Right cardiac atrium (tissue), 5 donors: ENCODE measurements at places on chromosomes 11 and 22. TPM values are rescaled to one million over a fixed set of nuclear protein-coding genes. Genes with fewer than 3 reads are reported as not detected.
A peak's percentile ranks its signal among the peaks of the same experiment; 100 is the strongest.

PDGFB gene
- 15.4 TPM for polyA plus RNA-seq

ZP1 gene
- 0.16 TPM for polyA plus RNA-seq

USP2 gene
- polyA plus RNA-seq = 57.1 TPM

PDE2A gene
- polyA plus RNA-seq = 43.1 TPM

OR2AG1 gene
- not detected for polyA plus RNA-seq

FLRT1 gene
- 1.5 TPM for polyA plus RNA-seq

TMEM80 gene
- 17.6 TPM for polyA plus RNA-seq

SLC15A3 gene
- 24.6 TPM for polyA plus RNA-seq

PMM1 gene
- polyA plus RNA-seq = 19.1 TPM

XKR3 gene
- not detected for polyA plus RNA-seq

DGKZ gene
- polyA plus RNA-seq = 87.5 TPM

MS4A12 gene
- polyA plus RNA-seq = not detected

RIN1 gene
- 1.6 TPM for polyA plus RNA-seq

DNA sequence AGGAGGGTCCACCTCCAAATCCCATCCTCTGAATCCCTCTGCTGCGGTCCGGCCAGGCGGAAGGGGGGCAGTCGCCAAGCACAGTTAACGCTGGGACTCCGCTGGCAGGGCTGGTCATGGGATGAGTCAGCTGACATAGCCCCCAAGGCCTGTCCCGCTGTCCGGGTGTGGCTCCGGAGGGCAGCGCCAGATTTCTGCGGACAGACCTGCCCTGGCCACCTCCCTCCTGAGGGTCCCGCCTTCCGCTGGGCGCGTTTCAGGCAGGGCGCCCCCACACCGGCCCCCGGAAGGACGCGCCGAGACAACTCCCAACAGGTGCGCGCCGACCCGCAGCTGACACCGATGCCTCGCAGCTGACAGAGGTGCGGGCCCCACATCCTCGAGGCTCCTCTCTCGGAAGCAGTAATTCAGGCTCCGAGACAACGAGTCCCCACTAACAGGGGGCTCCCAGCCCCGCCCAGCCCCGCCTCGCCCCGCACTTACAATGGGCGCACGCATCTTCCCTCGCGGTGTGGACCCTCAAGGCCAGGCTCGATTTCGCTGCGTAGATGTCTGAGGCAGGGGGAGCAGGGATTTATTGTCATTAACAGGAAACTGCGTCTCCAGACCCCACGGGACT is 607 bp downstream of the PLAAT3 start:
- peak; percentile 82 for DNase-seq

- DNase-seq = no peak
Observed at GRCh38 chr11:63554877-63555223, 8.3 kb downstream of the PLAAT2 start.

DNA sequence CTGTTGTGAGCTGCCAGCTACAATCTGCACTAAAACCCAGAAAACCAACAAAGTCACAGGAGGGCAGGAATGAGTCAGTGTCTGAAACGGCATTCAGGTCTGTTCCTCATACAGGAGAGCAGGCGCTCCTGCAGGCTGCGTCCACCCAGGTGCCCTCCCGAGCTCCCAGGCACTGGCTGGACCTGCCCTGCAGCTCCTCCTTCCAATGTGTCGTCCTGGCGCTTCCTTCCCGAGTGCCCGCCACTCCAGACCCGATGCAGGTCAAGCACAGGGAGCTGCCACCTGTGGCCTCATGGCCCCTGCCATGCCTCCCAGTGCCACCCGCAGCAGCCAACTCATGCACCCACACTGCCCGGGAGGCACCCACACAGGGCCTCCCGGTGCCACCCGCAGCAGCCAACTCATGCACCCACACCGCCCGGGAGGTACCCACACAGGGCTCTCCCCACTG is 12.0 kb downstream of the BRD1 start:
- no peak for DNase-seq

GRCh38 chr22:28333088-28333487 is 346.6 kb downstream of the TTC28 start:
- no peak for DNase-seq

- DNase-seq = no peak
Observed at GRCh38 chr11:78218707-78219492, 30.2 kb downstream of the USP35 start.

DNA sequence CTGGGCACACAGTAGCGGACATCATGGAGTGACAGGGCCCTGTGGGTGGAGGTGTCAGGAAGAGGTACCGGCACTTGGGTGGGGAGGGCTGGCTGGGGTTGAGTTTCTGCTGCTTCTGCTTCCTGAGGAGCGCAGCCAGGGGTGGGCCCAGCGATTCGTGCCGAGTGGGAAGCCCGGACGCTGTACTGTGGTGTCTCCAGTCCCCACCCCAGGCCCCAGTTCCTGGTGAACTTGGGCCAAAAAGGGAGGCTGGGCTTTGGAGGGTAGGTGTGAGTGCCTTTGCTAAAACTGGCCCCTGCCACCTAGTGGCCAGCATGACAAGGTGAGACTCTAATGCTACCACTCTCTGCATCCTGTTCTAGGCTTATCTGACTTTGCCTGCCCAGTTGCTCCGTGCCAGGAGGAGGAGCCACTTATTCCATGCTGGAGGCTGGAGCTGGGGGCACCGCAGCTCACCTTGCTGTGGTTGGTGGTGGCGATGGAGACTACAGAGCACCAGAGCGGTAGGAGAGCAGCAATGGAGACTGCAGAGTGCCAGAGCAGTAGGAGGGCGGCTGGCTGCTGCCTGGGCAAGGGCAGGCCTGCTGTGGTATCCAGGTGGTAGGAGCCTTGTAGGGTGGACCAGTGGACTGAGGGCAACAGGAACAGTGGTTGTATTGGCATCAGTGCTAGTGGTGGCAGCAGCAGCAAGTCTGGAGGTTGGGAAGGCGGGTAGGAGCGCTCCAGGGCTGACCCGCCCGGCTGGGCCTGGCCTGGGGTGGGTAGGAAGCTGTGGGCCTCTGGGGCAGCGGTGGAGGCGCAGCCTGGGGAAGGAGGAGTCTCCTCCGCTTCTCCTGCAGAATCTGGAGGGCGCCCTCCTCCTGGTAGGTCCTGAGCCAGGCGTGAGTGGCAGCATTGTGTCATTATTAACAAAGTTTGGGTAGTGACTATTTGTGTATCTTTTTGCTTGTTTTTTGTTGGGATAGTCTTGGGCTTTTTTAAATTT is 2.2 kb upstream of the RFPL2 start:
- DNase-seq = no peak

- DNase-seq = no peak
Observed at GRCh38 chr11:94968334-94968958, 4.9 kb downstream of the CWC15 start.

DNA sequence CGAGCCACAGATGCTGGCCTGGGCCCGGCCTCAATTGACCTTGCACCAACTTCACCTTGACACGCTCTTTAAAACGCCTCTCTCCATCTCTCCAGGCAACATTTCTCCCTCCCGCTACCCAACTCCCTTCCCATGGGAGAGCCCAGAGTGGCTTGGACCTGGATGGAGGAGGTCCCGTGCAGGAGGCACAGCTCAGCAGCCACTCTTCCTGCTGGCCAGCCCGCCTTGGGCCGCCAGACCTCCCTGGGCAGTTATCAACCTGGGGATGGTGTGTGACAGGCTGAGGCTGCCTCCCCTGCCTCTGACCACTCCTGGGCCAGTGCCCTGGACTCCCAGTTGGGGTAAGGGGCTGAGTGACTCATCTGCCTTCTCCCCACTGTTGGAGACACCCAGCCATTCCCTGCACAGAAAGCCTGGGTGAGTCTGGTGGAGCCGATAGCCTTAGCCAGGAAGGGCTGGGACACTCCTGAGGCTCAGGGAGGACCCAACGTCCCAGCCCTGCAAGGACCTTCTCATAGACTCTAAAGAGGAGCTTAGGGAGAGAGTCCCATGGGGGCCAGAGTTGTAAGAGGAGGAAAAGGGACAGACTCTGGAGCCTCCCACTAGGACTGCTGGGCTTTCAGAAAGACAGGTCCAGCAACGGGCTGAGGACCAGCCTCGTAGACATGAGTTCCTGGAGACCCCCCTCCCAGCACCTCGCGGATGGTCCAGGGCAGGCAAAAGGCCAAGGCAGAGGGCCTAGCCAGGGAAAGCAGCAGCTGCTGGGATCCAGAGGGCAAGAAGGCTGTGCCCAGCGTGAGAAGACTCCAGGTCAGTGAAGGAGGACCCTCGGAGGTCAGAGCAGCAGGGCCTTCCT is 131.7 kb downstream of the CEP164 start:
- DNase-seq = no peak

- DNase-seq = no peak
Observed at GRCh38 chr22:44245438-44245837, 64.7 kb downstream of the PARVG start.

DNA sequence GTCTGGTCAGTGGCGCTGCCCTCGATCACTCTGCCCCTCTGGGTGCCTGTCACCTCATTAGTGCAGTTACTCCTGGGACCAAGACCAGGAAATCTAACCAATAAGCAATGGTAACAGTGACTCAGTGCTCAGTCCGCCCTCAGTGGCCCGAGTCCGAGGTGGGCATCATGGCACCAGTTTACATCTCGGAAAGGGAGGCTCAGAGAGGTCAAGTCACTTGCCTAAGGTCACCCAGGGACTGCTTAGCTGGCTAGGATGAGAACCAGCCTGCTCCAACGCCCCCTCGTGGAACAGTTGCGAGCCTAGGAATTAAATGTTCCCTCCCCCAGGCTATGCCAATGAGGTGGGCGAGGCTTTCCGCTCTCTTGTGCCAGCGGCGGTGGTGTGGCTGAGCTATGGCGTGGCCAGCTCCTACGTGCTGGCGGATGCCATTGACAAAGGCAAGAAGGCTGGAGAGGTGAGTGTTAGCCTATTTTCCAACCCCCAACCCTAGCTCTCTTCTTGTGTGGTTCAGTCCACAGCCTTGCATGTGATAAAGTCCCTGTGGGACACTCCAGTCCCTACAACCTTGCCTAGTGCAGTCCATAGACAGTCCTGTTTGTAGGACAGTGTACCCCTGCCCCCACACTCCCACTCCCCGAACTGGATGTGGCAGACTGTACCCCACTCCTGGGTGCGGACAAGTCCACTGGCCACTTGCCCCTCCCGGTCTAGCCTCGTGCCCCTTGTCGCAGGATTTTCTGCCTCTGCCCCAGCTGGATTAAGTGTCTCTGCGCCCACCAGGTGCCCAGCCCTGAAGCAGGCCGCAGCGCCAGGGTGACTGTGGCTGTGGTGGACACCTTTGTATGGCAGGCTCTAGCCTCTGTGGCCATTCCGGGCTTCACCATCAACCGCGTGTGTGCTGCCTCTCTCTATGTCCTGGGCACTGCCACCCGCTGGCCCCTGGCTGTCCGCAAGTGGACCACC is 1.1 kb downstream of the MTFP1 start:
- peak; percentile 92 for DNase-seq

DNA sequence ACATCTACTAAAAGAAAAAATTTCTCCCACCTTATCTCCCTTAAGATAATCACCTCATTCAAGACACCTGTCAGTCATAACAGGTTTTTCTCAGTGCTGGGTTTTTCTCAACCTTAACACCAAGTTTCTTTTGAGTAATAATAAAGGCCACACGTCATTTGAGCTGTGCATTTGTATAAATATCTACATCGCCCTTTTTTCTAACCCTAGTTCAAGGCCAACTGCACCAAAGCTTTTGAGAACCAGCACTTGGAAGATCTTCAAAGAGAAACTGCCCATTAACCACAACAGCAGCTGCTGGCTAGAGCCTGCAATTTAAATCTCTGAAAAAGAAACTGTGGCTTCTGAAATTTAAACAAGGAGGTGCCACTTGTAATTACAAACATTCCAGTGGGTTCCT is 6.9 kb downstream of the CADM1 start:
- DNase-seq = no peak

DNA sequence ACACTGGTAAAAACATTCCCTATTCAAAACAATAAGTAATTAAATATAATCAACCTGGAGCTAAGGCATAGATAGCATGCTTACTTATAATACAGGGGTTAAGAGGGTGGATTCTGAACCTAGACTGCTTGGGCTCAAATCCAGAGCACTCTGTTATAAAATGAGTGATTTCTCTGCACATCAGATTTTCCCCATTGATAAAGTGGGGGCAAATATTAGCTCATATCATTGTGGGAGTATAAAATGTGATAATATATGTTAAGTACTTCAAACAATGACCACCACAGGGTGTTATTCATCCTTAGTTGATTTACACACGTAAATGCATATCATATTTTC is 139.4 kb downstream of the LUZP2 start:
- DNase-seq = no peak

DNA sequence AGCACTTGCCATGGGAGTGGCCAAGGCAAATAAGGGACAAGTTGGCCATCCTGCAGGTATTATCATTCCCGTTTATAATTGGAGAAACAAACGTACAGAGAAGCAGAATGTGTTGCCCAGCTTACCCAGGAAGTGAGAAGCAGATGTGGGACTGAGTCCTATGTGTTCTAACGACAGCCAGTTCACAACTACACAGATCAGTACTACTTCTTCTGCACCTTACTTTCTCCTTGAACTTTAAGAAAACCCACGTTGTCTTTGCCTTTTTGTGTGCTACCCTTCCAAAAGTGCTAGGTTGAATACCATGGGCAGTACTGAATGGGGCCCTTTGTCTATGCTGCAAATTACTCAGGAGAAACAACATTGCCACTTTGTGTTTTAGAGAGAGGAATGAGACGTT is 62.8 kb upstream of the BLID start:
- no peak for DNase-seq

GRCh38 chr11:111886844-111887243 is 7.5 kb downstream of the CFAP68 start:
- no peak for DNase-seq

DNA sequence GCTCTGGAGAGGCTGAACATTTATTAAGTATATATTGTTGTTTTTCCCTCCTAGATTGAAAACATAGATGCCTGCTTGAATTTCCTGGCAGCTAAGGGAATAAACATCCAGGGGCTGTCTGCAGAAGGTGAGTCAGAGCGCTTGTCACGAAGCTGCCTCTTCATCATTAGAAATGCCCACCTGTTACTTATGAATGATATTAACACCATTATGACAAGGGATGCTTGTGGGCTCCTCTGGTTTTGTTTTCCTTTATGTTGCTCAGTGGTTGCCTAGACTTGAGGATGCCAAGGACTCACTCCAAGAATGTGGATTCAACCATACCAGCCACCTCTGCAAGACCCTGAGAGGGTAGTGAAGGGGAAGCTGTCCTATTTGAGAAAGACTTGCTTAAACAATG is 156.2 kb downstream of the NAV2 start:
- no peak for DNase-seq

DNA sequence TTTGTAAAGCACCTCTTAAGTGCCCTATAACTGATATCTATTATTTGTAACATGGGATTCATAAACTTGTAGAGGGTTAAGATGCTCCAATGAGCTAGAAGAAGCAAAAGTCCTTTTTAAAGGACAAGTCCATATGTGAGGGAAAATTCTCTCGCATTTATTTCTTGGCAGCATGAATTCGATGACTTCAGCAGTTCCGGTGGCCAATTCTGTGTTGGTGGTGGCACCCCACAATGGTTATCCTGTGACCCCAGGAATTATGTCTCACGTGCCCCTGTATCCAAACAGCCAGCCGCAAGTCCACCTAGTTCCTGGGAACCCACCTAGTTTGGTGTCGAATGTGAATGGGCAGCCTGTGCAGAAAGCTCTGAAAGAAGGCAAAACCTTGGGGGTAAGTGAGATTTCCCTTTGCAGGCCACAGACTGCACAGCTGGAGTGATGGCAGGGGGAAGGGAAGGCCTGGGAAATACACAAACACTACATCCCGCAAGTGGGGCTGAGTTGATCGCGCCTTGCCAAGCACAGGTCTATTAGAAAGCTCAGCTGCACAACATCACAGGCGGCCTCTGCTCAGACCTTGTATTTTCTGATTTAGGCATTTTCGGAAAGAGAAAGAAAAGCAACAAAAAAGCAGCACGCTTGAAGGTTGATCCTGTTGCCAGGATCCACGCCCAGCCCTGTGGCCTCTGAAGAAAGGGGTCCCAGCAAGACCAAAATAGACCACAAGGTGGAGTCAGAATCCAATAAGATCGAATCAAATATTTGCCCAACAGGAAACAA is 1.5 kb downstream of the MS4A8 start:
- no peak for DNase-seq

GRCh38 chr11:36558571-36559413 is 9.0 kb upstream of the RAG1 start:
- no peak for DNase-seq
